A549 treated with DMSO at 1 μM for 4 hours (cell line): ENCODE measurements at places on chromosomes 16 and 17. TPM values are rescaled to one million over a fixed set of nuclear protein-coding genes. Genes with fewer than 3 reads are reported as not detected.

The EFCAB5 gene
- 0.24 to 0.70 TPM (median 0.41 TPM) in 4 of 5 replicates, not detected in the other for total RNA-seq

The TSNAXIP1 gene
- total RNA-seq = 0.32 to 0.56 TPM (median 0.47 TPM) in 5 replicates

The OR3A3 gene
- not detected in 5 replicates for total RNA-seq

The SPNS2 gene
- 6.7 to 14.2 TPM (median 10.1 TPM) in 5 replicates for total RNA-seq

The DUS1L gene
- total RNA-seq = 78.0 to 146 TPM (median 137 TPM) in 5 replicates

The TEKT5 gene
- 0.09 to 0.19 TPM in 2 of 5 replicates, not detected in the others for total RNA-seq

The PTGES3L gene
- 0.84 to 1.5 TPM (median 0.89 TPM) in 5 replicates for total RNA-seq

The KREMEN2 gene
- total RNA-seq = 1.1 to 2.8 TPM (median 2.0 TPM) in 5 replicates

The FOXN1 gene
- total RNA-seq = 0.02 to 0.05 TPM (median 0.03 TPM) in 3 of 5 replicates, not detected in the others

The SCNN1B gene
- 0.11 to 0.30 TPM (median 0.19 TPM) in 4 of 5 replicates, not detected in the other for total RNA-seq

The CACNG3 gene
- not detected in 5 replicates for total RNA-seq

The MBTD1 gene
- total RNA-seq = 5.0 to 7.8 TPM (median 6.8 TPM) in 5 replicates

The FAAP100 gene
- total RNA-seq = 21.3 to 29.3 TPM (median 24.7 TPM) in 5 replicates

The NUPR1 gene
- total RNA-seq = 12.6 to 15.5 TPM (median 14.8 TPM) in 5 replicates

The TMEM114 gene
- not detected in 5 replicates for total RNA-seq

The ZACN gene
- 0.16 to 0.58 TPM (median 0.28 TPM) in 5 replicates for total RNA-seq

The FAM171A2 gene
- 2.6 to 4.8 TPM (median 3.8 TPM) in 5 replicates for total RNA-seq

The CBFA2T3 gene
- total RNA-seq = 0.18 to 0.57 TPM (median 0.46 TPM) in 5 replicates

The CCL4 gene
- total RNA-seq = not detected in 5 replicates

The SLC2A4 gene
- 0.13 to 0.27 TPM (median 0.16 TPM) in 5 replicates for total RNA-seq

The TOX3 gene
- 0.10 to 0.36 TPM (median 0.20 TPM) in 5 replicates for total RNA-seq

The FNDC8 gene
- 0.07 to 0.09 TPM in 2 of 5 replicates, not detected in the others for total RNA-seq

The AATK gene
- total RNA-seq = 0.42 to 0.61 TPM (median 0.49 TPM) in 5 replicates

The NLRC3 gene
- total RNA-seq = 0.01 to 0.02 TPM in 2 of 5 replicates, not detected in the others

The MYH3 gene
- total RNA-seq = 0.67 to 1.3 TPM (median 1.0 TPM) in 5 replicates
